ENCODE measurements at places on chromosomes 7 and 10. TPM values are rescaled to one million over a fixed set of nuclear protein-coding genes. Genes with fewer than 3 reads are reported as not detected.

The SFTPA1 gene
- 9.2 TPM for polyA plus RNA-seq

The HMX2 gene
- not detected for polyA plus RNA-seq

The LRRN3 gene
- polyA plus RNA-seq: 0.72 TPM

- no peaks in the 10 kb centered on the region for H3K36me3 ChIP-seq
- H3K4me1 ChIP-seq: no peaks in the 10 kb centered on the region
- no peak overlapping the region for H3K27ac ChIP-seq
- no peaks in the 10 kb centered on the region for H3K27me3 ChIP-seq
- no peak overlapping the region for H3K4me3 ChIP-seq
- DNase-seq: no peak
Measured at GRCh38 chr7:31310321-31310935, 30.1 kb downstream of the NEUROD6 start.

The SPACDR gene
- polyA plus RNA-seq: 1.2 TPM

GRCh38 chr7:29328045-29328444 is 133.5 kb downstream of the CHN2 start:
- H3K4me3 ChIP-seq: no peak overlapping the region
- H3K27ac ChIP-seq: peak overlapping the region; percentile 22
- H3K36me3 ChIP-seq: no peaks in the 10 kb centered on the region
- no peaks in the 10 kb centered on the region for H3K4me1 ChIP-seq

The CUBN gene
- polyA plus RNA-seq: 0.18 TPM

DNA sequence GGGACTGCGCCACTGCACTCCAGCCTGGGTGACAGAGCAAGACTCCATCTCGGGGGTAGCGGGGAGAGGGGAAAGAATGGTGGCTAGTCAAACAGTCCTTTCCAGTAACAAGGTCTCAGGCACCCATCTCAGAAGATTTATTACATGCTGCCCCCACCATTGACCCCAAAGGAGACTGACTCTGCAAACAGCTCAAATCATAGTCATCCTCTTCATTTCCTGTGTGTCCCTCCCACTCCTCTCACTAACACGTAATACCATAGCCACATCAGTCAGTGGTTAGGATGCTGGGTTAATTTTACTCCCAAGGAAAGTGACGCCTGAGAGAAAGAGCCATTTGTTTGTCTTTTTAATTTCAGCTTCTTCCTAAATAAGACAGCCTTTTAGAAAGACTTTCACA is 56.6 kb upstream of the BET1 start:
- H3K4me3 ChIP-seq: no peak overlapping the region
- DNase-seq: no peak
- H3K27me3 ChIP-seq: no peaks in the 10 kb centered on the region
- no peak overlapping the region for H3K27ac ChIP-seq
- H3K36me3 ChIP-seq: no peaks in the 10 kb centered on the region

- H3K4me1 ChIP-seq: no peaks in the 10 kb centered on the region
- no peaks in the 10 kb centered on the region for H3K27me3 ChIP-seq
- DNase-seq: peak; percentile 29
Measured at GRCh38 chr7:3042861-3043489, 692 bp downstream of the CARD11 start.

Data from small intestine (tissue), 16 donors.